CD4-positive, alpha-beta memory T cell (primary cell): ENCODE measurements at places on chromosomes 2 and 18.

- no peak for DNase-seq
Observed at GRCh38 chr2:110866045-110866444, 133.7 kb downstream of the ACOXL start.

GRCh38 chr18:60894254-60894945 is 438.8 kb upstream of the CDH20 start:
- DNase-seq, result no peak

DNA sequence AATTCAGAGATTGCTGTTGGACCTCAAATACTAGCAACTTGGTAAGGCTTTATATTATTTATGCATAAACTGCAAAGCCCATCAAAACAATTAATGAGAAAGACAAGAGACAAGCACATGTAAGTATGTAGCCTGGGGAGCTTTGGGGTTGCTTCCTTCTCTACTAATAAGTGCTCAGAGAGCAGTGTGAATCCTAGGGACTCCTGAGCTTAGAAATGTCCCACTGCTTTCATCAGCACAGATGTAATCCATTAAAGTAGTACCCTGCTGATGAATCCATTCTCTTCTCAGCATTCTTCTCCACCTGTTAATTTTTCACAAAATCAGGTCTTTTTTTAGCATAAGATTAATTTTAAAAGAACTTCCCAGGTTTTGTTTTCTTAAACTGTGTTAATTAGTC is 485.6 kb downstream of the PTH2R start:
- no peak for DNase-seq

DNA sequence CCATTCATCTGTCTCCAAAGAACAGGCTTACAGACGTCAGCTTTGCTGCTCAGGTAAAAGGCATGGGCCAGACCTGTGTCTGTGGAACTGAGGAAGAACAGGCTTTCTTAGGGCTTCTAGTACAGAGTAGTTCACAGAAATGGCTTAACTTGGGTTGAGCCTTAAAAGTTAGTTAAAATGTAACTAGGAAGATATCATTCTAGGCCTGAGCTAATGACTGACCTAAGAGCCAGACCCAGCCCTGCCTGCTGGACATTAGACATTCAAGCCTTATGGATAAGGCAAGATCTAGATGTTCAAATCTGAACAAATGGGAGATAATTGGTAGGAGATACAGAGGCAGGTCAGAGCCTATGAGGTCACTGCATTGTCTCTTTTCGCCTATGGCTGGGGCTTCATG is 73.9 kb upstream of the SLC14A2 start:
- DNase-seq, result no peak

DNA sequence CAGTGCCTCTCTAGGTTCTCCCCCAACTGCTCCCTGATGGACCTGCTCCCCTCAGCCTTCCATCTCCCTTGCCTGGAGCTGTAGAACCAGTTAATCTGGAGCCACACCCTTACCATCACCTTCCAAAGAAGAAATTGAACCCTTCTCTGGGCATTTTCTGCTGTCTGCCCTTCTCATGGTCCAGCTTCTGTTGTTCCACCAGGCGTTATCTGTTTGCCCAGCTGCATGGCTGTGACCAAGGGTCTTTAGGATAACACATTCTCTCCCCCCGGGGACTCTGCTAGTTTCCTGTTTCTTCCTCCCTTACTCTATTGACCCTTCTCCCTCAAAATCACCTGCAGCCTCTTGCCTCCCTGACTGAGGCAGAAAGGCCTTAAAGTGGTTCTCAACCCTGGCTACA is 3.2 kb upstream of the ANKRD53 start:
- no peak for DNase-seq

DNA sequence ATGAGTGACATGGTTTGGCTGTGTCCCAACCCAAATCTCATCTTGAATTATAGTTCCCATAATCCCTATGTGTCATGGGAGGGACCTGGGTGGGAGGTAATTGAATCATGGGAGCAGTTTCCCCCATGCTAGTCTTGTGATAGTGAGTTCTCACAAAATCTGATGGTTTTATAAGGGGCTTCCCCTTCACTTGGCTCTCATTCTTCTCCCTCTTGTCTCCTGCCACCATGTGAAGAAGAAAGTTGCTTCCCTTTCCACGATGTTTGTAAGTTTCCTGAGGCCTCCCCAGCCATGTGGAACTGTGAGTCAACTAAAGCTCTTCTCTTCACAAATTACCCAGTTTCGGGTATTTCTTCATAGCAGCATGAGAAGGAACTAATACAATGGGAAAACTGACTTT is 14.0 kb downstream of the DNAH7 start:
- DNase-seq, result no peak

DNA sequence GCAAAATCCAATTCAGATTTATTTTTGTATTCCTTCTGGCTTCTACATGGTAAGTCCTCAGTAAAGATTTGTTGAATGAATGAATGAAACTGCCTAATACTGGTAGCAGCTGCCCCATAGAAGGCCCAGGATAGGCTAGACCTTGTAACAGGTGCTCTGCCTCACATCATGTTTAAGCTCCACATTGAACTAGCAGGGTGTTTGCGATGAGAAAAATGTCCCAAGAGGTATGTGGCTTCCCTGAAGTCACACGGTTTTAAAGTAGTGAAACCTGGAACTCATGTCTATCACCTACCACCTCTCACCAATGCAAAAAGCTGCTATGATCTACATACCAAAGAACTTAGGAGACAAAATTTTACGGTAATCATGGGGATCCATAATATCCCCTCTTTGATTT is 765 bp upstream of the LHCGR start:
- no peak for DNase-seq

- DNase-seq, result no peak
Observed at GRCh38 chr2:3620834-3621233, 25.9 kb downstream of the COLEC11 start.

GRCh38 chr2:190656301-190656700 is 7.4 kb downstream of the NAB1 start:
- no peak for DNase-seq

DNA sequence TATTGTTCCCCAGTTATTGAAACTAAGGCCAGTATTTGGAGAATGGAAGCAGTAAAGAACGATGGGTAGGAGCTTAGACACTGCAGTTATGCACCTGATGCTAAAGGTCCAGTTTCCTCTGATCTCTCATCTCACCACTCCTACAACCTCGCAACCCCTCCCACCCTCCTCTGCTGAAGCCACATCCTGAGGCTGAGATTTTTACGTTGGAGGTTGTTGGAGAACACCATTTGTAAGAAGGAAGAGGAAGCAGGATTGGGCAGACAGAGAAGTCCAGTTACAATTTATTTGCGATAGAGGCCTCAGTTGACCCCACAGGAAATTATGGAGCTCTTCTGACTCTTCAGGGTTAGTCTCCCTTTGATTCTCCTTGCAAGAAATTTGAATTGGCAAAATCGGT is 54.3 kb upstream of the NDUFV2 start:
- DNase-seq, result no peak

GRCh38 chr2:62724886-62725711 is 19.6 kb downstream of the EHBP1 start:
- DNase-seq, result peak; percentile 22

DNA sequence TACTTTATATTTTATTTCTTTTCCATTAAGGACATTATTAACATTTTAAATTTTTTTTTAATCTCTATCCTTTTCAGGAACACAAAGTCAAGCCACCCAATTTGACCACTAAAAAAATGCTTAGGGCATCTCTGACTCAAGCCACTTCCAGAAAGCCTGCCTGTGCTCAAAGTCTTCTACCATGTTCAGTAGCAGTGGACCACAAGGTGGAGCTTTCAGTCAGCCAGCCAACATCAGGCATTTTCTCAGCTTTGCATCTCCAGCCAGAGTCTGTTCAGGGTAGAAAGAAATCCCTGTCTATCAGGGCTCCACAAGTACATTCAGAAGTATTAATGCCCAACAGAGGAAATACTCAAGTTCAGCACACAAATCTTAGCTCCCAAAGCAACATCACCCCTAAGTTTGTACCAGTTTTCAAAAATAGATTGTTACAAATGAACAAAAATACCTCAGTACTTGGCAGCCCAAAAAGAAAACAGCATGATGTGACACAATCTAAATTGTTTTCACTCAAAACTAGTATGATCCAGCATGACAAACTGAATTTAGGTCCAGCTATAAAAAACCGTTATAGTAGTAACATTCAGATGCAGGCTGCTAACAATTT is 37.6 kb downstream of the C18orf63 start:
- DNase-seq, result peak; percentile 67

- DNase-seq, result no peak
Observed at GRCh38 chr2:100317634-100318033, 4.7 kb downstream of the LONRF2 start.

- DNase-seq, result no peak
Observed at GRCh38 chr2:237650455-237650850, 23.1 kb downstream of the LRRFIP1 start.

GRCh38 chr2:24597181-24597870 is 106.3 kb downstream of the NCOA1 start:
- DNase-seq, result no peak

DNA sequence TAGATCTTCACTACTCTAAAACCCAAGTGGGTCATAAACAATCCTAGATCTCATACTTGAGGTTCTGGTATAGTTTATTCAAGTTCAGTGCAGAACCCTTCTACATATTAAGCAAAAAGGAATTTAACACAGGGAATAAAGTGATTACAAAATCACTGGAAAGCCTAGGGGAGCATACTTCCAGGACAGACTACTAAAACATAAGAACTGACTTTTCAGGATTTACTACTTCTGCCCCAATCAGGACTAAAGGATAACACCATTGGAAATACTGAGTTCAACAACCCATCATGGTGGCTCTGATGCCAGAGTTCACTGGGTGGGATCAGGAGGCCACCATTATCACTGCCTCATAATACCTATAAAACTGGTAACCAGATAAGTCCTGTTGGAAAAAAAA is 123.6 kb downstream of the DNAH7 start:
- no peak for DNase-seq

DNA sequence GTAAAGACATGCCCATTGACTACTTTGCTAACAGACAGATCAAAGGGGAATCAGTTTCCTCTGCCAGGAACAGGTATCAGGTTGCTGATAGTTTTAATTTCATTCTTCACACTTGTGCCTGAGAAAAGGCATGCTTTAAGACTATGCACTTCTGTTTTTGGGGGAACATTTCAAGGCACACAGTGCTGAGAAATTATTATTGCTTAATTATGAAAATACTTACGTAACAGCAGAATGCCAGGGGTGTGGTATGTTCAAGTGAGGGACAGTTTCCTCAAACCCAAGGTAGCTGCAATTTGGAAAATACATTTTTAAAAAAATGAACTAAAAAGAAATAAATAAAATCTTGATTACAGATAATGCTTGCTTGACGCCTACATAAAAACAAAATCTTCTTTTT is 1746.1 kb upstream of the PIK3C3 start:
- DNase-seq, result no peak

DNA sequence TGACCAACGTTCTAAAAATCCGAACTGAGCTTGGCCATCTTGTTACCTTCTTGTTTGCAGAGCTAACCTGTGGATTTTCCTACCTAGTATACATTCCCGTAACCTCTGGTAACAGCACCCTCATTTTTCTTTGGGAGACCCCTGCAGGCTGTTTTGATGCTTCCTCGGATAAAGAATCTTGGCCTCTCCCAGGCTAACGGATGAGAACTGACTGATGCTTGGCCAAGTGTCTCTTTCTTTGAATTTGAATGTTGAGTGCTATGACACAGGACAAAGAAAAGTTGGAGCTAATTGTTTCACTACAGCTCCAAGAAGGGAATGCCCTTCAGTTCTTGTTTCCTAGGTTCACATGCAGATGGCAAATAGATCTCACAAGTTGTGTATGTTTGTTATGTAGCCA is 19.3 kb upstream of the CAVIN2 start:
- DNase-seq, result no peak

DNA sequence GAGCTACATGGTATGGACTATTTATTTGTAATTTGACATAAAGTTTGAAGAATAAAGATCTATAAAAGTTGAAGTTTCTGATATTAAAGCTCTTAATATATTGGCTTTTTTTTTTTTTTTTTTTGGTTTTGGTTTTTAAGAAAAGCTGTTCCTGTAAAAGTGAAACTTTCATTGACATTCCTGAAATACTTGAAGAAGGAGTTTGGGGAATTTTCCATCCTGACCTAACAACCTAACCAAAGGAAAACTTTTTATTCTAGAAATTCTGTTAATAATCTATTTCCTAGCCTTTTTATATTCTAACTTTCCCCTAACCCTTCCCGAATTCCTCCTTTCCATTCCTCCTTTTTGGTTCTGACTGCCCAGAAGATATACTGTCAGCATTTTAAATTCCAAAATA is 83.7 kb downstream of the ACSL3 start:
- DNase-seq, result no peak

DNA sequence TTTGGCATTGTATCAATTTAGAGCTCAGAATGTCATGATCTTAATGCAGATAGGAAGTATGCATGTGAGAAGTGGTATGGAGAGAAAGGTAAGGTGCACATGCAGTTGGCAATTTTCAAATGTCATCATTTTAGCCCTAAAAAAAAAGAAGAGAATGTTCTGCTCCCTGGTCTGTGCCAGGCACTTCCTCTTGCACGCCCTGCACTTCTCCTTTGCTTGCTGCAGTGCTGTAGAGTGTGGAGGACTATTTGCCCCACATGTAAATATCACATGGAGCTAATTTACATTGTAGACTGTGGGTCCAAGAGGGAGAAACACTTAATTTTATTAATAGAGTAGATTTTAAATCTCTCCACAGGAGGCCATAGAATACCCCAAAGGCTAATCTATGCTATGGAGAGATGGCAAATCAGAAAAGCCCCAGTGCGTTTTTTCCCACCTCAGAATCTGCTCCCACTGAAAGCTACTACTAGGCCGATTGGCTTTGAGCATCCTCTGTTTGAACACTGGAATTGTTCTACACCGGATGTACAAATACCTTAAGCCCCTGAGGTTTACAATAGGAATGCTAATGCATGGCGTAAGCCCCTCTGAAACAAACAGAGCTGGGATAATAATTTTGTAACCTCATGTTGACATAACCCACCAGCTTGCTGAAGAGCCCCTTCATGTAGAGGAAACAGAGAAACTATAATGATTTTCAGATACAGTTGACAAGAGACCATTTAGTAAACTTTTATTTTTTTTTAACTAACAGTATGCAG is 137.2 kb upstream of the KLHL14 start:
- no peak for DNase-seq

- DNase-seq, result no peak
Observed at GRCh38 chr2:223062396-223062795, 10.4 kb downstream of the KCNE4 start.

DNA sequence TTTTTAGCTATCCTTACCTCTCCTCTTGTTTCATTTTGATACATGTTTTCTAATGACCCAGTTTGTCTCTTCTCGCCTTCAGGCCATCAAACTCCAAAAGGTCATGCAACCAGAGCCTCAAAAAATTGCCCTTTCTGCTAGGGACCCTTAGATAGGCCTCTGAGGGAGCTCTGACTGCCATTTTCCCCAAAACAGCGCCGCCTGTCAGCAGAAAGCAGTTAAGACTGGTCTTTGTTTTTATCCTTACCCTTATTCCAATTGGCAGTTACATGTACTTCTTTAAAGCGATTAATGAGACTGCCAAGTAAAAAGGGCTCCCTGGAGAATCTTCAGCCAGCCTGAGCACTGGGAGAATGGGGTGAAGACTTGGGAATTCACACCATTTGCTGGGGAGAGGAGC is 55.1 kb upstream of the RIT2 start:
- no peak for DNase-seq
